ENCODE measurements at places on chromosomes 3 and 15.

DNA sequence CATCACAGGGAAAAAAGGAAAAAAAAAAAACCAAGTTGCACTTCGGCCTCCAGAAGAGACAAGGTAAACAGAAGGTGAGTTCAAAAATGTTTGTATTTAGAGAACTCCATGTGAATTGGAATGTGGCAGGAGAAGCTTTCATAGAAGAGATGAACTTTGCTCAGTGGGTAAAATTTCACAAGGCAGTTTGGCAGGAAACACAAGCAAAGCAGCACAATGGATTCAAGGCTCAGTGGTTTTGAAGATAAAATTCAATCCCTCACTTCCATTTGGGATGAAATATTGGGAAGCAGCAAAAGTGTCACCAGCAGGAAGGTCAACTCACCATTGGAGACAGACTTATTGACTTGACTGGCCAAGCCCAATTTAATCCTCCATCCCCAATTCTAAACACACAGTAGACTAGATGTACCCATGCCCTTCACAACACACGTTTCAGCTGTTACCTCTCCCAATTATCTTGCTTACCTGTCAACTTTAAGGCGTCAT lies 256.7 kb upstream of the ICE2 start:
- no peak for DNase-seq

DNA sequence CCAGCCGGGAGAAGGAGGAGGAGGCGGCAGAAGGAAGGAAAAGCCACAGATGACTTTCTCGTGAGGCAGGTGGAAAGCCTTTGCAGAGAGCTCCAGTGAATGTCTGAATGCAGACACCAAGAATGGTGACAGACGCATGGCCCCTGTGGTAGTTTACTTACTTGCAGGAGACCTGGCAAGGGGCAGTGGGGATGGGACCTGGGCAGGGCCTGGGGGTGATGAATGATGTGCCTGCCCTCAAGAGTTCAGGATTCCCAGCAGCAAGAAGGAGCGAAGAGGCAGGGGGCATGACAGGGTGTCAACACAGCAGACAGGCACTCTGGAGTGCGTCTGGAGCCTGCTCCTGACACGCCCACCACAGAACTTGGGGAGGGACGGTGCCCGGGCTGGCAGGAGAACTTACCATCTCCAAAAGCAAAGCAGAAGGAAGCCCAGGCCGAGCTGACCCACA lies 260.5 kb upstream of the LYSMD4 start:
- no peak for DNase-seq

- DNase-seq = peak; percentile 28
Observed at GRCh38 chr3:168248383-168249204, 152.9 kb upstream of the GOLIM4 start.

DNA sequence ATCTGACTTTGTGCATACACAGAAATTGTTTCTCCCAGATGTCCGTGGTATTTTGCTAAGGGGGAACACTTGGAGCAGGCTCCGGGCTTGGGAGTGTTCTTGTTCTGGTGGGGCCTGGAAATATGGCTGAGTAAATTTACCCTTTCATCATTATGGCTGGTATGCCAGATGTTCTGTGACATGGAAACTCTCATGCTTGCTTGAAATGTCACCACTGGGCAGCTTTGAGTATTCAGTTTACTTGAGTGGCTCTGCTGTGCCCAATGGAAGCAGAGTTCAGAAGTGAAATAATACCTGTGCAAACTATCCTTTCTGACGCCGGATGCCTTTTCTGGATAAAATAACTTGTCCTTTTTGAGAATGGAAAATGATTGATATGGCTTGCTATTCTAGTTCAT lies 283.6 kb upstream of the TPM1 start:
- DNase-seq = no peak

- no peak for DNase-seq
Observed at GRCh38 chr3:188106887-188107830, 46.8 kb upstream of the LPP start.

DNA sequence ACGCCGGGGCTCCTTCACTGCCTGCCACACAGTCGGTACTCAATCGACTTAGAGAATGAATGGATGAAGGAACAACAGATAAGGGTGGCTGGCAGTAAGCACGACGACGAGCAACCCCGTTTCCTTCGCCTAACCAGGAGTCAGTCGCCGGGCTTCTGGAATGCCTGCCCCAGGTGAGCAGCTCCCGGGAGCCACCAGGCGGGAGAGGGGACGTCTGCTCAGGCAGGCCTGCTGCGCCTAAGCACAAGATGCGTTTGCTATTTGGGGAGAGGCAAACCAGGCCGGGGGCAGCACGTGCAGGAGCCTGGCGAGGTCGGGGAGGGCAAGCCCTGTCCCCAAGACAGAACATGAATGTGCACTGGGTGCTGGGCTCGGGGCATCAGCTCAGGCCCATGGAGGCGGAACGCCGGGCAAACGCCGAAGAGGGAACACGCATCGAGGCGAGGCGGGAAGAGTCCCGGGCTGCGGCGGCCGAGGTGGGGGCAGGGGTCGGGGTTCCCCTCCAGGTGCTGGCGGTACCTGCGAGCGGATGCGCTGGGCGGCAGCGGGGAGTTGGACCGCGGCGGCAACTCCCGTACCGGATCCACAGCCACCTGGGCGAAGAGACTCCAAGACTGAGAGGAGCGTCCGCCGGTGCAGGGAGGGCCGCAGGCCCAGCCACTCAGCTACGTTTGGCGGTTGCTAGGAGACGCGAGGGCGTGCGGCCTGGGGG lies at the start of gene CFAP92:
Gene CFAP92, minus strand, starts transcription at position 616 of the 712 bp plus-strand sequence. CDS start 772 bp downstream, outside the sequence.
- peak; percentile 84 for DNase-seq

DNA sequence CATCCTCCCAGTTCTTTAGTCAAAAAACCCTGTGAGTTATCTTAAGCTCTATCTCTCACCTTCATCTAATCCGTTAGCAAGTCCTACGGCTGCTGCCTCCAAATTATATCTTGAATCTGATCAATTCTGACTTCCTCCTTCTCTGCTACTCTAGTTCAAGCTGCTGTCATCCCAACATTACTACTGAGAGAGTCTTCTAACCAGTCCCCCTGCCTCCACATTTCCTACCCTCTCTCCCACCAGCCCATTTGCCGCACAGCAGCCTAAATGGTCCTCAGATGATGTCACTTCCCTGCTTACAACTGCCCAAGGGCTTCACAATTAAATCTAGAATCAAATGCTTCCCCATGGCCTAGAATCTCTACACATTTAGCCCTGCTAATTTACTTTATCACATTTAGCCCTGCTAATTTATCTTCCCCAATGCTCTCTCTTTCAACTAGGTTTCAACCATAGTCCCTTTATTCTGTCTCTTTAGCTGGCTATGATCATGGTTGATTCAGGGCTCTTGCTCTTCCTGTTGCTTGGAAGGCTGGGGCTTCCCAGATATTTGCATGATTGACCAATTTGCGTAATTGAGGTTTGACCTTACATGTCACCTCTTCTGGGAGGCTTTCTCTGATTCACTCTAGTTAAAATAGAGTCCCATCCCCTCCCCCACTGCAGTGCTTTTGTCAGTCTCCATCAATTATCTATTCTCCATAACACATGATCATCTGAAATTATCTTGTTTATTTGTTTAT lies 11.0 kb upstream of the ARL14 start:
- DNase-seq = no peak

DNA sequence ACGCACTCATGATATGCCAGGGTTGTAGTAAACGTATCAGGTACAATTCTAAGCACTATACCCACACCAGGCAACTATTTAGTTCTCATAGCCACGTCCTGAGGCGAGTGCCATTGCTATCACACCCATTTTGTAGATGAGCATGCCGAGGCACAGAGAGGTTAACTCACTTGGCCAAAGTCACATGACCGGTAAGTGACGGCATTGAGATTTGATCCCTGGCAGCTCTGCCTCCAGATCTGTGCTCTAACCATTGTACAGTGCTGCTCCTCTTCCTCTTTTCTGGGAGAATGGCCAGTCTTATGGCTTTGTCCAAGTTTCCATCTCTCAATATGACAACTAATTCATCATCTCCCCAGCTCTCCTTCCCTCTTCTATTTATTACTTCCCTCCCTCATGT lies 18.9 kb upstream of the ATP2B2 start:
- no peak for DNase-seq

DNA sequence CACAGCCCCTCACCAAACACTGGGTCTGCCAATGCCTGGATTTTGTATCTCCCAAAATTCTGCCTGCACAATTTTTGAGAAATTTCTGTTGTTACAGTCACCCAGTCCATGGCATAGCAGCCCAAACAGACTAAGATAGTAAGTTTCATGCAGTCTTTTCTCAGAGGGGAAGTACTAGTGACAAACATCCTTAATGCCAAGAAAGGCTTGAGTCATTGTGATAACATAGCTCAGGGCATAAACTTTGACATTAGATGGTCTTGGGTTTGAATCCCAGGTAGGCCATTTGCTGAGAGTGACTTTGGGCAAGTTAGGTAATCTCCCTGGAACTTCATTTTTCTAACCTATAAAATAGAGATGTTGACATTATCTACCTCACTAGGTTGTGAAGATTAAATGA lies 36.1 kb upstream of the PFN2 start:
- DNase-seq = no peak

GRCh38 chr15:41851167-41851523 lies 12.5 kb downstream of the PLA2G4B start:
- no peak for DNase-seq

- DNase-seq = no peak
Observed at GRCh38 chr15:73965094-73965757, 26.9 kb downstream of the STOML1 start.

DNA sequence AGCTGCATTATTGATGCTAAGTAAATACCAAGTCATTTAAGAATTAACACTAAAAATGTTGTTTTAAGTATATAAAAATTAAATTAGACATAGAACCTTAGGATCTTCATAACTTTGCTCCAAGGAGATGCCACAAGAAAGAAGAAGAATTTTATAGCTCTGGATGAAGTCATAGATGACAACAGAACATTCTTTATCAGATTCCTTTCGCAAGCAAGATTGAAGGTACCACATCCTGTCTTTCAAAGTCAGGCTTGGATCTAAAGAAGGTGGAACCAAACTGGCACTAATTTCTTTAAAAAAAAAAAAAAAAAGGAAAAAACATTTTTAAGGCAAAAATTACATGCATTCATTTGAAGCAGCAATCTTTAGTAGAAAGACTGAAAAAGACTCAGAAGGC lies 62.5 kb downstream of the POLQ start:
- no peak for DNase-seq

GRCh38 chr15:56683908-56684307 lies 49.4 kb downstream of the ZNF280D start:
- DNase-seq = no peak

DNA sequence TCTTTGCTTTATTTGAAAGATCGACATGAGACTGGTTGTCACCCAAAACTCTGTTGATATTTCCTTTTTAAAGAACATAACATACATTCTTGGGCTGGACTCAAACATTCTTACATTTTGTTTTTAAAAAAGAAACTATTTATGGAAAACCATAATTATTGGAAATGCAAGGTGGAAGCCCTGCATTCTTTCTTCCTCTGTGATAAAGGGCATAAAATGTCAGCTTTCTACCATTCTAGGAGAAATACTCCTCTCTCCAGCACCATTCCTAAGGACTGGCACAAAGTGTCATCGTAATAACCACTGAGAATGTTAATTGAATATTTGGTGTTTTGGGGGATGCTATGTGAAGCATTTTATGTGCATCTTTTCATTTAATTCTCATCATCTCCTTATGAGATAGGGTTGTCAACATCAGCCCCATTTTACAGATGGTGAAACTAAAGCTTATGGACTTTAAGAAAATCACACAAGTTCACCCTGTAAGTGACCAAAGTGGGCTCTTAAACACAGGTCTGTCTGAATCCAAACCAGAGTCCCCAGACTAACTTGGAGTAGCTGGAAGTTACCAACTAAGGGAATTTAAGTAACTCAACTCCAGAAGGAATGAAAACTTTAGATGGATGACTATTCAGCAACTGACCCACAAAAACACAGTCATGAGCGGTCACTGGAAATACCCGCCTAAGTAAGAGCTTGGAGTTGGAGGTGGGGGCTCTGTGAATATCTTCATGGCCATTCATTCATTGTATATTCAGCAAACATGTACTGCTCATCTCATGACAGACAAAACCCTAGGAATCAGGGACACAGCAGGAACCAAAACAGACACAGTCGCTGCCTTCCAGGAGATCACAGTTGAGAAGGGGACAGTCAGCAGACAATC lies 45.9 kb upstream of the LMCD1 start:
- DNase-seq = no peak

- no peak for DNase-seq
Observed at GRCh38 chr15:59199626-59200465, 6.8 kb upstream of the LDHAL6B start.

DNA sequence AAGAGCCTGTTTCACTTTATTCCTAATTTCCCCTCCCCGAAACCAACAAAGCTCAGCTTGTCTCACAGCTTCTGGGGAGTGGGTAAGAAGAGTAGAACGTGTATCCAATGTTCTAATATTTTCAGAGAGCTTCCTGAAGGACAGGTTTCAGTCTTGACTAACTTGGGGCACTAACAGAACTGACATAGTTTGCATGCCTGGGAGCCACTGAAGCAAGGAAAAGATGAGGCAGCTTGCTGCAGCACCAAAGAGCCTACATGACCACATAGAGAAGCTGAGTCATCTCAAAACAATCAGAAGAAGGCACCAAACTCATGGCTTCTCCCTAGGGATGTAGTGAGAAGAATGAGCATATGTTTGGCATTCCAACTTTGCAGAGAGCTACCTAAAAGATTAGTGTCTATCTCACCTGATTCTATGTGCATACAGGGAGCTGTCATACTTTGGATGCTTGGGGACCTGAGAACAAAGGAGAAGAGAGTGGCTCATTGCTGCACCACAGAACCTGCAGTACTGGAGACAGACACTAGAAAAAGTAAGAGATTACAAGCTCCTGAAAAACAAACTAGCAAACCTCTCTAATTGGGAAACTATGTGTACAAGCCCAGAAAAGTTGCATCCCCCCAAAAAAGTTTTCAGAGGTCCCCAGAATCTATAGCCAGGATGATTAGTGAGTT lies 86.9 kb downstream of the DCLK3 start:
- DNase-seq = no peak

DNA sequence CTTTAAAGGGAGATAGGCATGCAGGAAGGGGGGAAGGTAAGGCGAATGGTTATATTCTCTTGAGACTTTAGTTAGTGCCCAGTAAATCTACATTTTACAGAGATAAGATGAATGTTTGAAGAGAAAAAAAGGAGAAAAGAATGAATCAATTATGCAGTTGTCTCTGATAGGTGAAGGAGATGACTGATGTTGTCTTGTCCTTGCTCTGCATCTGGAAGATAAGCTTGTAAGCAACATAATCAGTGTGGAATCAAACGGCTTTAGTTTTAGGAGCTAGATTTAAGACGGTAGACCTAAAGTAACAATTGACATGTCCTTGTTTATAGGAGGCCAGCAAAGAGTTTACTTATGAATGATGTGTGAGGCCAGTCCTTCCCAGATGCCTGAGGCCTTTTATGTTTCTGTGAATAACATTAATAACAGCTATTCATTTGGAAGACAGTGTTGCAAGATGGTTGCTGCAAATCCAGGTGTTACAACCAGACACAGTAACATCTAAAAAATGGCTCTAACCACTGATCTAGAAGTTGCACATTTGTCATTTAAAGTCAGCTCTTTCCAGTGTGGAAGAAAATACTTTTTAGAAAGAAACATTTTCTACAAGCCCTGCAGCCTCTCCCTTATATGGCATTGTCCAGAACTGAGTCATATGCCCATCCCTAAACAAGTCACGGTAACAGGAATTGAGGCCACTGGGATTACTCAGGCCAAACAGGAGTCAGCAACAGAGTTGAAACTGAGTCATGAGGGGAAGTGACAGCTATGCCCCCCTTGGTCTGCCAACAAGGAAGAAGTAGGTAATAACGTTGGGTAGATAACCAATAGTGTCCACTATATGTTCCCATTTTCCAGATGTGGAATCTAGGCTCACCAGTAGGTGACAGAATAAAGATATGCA lies 77.5 kb upstream of the FBN1 start:
- DNase-seq = no peak

- no peak for DNase-seq
Observed at GRCh38 chr3:32066686-32067085, 39.7 kb upstream of the GPD1L start.
